Suprapubic skin (tissue), 4 donors: ENCODE measurements at places on chromosomes 1 and 21. TPM values are rescaled to one million over a fixed set of nuclear protein-coding genes. Genes with fewer than 3 reads are reported as not detected.

GART gene
- total RNA-seq: 82.8 TPM

SYPL2 gene
- total RNA-seq: 2.1 TPM

MGST3 gene
- 129 TPM for total RNA-seq

OR4F16 gene
- total RNA-seq: not detected

AIM2 gene
- not detected for total RNA-seq

LAMTOR5 gene
- total RNA-seq: 81.2 TPM

FCRL4 gene
- not detected for total RNA-seq

RGL1 gene
- 10.9 TPM for total RNA-seq

ITSN1 gene
- total RNA-seq: 53.3 TPM

ELAPOR1 gene
- total RNA-seq: 27.4 TPM

KIF21B gene
- 1.1 TPM for total RNA-seq

PDXK gene
- 58.3 TPM for total RNA-seq

DOP1B gene
- total RNA-seq: 23.8 TPM
